ENCODE measurements at places on chromosomes 2 and 18.

GRCh38 chr18:12086677-12087470 lies 6.8 kb upstream of the ANKRD62 start:
- DNase-seq, result no peak

DNA sequence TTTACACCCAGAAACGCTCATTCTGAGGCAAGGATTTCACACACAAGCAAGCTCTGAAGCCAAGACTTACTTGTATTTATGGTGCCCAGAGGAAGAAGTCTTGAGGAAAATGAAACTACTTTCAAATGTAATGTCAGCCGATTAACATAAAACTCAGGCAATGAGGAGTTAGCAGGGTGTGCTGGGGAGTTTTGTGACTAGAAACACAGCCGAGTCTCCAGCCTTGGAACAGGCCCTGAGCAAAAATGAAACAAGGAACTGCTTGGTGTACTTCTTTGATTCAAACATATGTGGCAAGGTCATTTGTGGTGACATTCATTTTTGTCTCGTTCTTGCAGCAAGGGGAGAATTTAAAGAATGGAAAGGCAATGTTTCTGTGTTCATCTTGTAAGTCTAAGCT lies 4.5 kb downstream of the DYTN start:
- DNase-seq, result no peak

DNA sequence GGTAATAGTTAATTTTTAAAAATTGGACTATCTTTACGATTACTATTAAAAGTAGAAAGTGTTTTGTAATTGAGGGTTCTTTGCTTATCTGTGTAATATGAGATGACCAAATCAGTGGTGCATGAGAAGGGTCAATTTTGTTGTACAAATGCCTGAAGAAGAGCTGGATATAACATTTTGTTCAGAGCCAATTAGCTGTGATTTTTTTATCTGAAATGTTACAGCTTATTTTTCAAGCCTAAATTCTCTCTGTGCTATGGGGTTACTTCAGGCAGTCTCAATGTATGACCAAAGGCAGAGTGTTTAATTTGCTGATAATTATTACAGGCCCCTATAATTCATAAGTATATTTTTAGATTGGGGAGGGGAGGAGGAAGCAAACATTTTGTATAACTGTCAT lies 41.8 kb downstream of the OTX1 start:
- DNase-seq, result no peak

DNA sequence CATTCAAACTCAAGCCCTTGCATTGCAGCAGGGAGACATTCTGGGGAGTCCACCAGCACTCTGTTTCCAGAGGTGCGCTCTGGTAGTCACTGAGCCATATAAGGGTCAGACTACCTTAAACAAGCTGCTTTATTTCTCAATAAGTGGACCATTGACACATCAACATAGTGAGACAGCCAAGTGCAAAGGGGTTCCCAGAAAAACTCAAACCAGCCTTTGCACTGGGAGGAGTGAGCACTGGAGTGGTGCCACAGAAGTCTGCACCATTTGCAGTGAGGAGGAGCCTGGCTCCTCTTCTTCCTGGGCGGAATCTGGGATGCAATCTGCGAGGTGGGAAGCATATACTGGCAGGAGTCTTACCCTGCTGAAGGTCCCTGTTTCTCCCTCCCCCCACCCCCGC lies 86.4 kb downstream of the OSR1 start:
- DNase-seq, result no peak

DNA sequence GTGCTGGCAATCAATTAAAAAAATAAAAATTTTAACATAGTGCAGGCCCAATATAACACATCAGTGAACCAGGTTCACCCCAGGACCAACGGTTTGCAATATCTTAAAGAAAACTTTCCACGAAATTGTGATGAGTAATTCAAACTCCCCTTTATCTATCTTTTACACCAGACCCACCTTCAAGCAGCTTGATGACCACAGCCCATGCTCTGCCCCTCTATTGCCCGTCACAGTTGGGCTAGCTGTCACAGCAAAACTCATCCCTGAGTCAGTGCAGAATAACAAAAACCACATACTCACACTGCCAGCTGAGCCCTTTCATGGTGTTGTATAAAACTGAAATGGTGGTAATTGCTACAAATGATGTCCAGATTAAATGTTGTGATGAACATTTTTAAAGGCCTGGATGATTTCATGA lies 112.5 kb upstream of the CREB1 start:
- DNase-seq, result no peak

GRCh38 chr18:12053289-12053688 lies 40.4 kb upstream of the ANKRD62 start:
- DNase-seq, result no peak

DNA sequence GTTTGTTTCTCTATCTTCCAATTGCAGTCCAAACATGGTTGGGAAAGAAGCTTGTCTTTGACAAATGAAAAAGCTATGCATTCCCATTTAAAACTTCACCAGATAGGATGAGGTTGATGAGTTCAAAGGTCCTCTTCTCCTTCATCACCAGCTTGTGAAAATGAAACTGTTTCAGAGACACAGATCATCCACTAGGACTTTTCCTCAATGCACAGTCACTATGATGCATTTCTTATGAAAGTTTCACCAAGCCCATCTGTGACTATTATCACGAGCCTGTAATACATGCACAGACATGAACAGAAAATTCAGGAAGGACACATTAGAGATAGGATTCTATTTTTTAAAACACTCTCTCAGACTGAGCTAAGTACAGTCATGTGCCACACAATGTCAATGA lies 644.4 kb downstream of the PLCL1 start:
- DNase-seq, result no peak

DNA sequence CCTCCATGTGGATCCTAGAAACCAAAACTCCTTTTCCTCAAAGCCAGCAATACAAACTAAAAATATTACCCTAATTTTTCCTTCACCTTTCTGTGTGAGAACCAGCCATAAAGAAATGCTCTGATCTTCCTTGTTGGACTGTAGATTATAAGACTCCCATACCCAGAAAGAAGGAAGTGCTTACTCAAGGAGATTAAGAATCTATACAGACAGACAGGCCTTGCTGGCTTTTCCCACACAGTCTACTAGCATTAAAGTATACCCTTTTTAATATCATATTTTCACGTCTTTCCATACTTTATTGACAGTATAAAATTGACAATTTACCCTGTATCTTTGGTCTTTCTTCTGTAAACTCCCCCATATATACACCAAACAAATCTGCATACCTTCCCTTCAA lies 139.0 kb downstream of the GULP1 start:
- DNase-seq, result no peak

DNA sequence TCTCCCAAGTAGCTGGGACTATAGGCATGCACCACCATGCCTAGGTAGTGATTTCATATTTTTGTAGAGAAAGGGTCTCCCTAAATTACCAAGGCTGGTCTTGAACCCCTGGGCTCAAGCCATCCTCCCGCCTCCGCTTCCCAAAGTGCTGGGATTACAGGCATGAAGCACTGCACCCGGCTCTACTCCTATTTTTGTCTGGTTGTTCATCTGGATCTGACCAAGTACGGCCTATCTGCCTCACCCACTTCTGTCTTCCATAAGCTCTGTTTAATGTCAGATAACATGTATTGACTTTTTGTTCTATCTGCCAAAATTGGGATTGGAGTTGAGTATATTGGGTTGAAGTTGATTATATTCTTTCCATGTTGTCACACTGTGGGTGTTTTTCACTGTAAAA lies 198.4 kb downstream of the AFF3 start:
- no peak for DNase-seq

- peak; percentile 25 for DNase-seq
Observed at GRCh38 chr2:69742322-69742952, 503 bp downstream of the ANXA4 start.

- no peak for DNase-seq
Observed at GRCh38 chr18:69282371-69282770, 118.3 kb upstream of the DOK6 start.

GRCh38 chr18:11861583-11862288 lies 10.5 kb downstream of the CHMP1B start:
- no peak for DNase-seq

DNA sequence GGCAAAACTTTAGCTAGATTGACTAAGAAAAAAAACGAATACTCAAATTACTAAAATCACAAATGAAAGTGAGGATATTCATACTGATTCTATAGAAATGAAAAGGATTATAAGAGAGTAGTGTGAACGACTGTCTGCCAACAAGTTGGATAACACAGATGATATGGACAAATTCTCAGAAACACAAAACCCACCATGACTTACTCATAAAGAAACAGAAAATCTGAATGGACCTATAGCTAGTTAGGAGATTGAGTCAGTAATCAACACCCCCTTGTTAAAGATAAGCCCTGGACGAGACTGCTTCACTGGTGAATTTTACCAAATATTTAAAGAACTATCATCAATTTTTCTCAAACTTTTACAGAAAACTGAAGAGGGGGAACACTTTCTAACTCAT lies 108.8 kb upstream of the TMEM200C start:
- DNase-seq, result no peak

GRCh38 chr2:193124815-193125214 lies 930.1 kb upstream of the TMEFF2 start:
- no peak for DNase-seq

DNA sequence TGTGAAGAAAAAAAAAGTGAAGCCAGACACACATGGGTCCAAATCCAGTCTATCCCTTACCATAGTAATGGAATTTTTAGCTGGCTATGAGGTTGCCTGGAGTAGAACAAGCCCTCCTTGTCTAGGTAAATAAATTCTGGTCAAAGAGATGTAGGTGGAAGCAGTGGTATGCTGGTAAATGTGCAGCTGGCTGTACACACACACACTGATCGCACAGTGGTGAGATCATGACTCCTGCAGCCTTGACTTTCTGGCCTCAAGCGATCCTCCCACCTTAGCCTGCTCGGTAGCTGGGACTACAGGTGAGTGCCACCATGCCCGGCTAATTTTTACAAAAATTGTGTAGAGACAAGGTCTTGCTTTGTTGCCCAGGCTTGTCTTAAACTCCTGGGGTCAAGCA lies 90.5 kb upstream of the FBXO11 start:
- DNase-seq, result no peak

DNA sequence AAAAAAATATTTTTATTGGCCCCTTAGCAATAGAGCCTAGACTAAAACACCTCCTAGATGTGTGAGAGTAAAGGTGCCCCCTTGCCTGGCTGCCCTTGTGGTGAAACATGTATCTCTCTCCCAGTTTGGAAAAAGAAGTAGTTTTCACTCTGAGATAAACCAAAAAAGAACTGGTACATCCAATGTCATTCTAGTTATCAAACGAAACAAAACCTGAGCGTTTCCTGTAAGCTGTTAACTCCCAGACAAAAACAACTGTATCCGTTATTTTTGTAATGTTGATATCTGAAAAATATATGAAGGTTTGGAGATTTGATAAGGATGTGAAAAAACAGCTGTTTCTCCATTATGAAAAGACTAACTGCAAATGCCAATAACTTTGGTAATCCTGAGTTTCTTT lies 24.3 kb downstream of the HEATR5B start:
- no peak for DNase-seq

- no peak for DNase-seq
Observed at GRCh38 chr2:180927030-180927686, 53.2 kb upstream of the UBE2E3 start.

- DNase-seq, result no peak
Observed at GRCh38 chr2:9149726-9150567, 56.7 kb upstream of the ASAP2 start.

DNA sequence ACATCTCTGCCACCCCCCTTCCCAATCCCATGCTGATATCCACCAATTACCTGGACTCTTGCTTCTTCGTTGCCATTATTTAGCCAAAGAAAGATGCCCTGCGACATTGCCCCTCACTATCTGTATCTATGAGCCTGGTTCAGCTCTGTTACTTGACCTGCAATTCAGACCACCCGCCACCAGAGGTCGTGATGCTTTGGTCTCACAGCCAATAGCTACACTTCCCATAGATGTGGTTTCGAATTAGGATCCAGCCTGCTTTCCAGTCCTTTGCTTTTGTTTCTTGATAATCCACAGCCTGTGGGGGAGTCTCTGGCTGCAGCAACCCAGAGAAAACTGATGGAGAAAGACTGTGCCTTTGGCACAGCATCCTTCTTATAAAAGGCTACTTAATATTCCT lies 239.4 kb downstream of the KLHL29 start:
- no peak for DNase-seq

GRCh38 chr2:119402106-119402505 lies 29.5 kb upstream of the TMEM37 start:
- DNase-seq, result no peak

- peak; percentile 70 for DNase-seq
Observed at GRCh38 chr2:71798266-71799012, 345.1 kb downstream of the DYSF start.

DNA sequence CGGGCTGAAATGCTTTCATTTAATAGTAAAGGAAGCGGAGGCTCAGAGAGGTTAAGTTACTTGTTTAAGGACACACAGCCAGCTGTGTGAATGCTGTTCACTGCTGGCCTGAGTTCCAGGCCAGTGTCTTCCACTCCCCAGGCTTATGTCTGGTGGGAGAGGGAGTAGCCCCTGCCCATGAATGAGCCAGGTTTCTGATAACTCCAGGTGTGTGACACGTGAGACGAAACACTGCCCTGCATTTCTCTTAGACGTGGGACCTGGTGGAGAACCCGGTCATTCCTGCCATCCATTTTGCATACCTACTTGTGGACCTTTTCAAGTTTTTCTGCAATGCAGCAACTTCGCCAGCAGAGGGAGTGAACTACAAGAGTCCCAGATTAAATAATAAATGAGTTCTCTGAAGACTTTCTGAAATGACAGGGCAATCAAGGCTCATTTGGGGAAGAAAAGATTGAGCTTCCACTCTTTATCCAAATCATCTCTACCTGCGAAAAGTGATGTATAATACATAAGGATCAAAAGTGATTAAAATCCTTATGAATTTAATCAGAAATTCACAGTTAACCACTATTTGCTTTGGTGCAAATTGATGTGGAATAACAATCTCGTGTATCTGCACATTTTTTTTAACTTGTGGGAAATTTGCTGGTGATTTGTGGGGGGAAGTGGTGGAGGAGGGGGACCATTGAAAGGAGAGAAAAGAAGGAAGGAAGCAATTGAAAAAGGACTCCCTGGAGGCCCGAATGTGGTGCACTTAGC lies 79.4 kb upstream of the ASB18 start:
- DNase-seq, result peak; percentile 74

DNA sequence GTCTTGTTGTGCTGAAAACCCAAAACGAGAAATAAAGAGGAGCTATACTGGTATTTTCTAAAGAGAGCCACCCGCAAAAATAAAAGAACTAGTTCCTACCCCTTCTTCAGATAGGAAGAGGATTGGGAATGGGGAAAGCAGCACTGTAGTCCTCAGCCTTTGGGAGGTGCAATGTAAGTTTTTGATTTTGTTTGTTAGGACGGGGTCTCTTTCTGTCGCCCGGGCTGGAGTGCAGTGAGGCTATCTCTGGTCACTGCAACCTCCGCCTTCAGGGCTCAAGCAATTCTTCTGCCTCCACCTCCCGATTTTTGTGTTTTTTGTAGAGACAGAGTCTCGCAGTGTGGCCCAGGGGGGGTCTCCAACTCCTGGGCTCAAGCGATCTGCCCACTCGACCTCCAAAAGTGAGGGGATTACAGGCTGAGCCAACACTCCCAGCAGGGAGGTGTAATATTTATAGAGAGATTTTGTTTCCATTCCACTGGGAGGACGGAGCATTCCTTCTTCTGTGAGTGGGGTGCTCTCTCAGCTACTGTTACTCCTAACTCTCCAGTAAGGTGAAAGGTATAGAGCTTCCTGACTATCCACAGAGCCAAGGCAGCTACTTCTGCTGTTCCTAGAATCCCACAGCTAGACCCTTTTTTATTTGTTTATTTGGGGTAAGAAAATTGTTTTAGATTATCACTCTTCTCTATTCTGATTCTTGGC lies 13.1 kb upstream of the GULP1 start:
- DNase-seq, result no peak
